ENCODE measurements at places on chromosomes 1 and 21.
A peak's percentile ranks its signal among the peaks of the same experiment; 100 is the strongest.

- DNase-seq: no peak
These were observed 45.1 kb downstream of the LUZP1 start for GRCh38 chr1:23123528-23123927.

DNA sequence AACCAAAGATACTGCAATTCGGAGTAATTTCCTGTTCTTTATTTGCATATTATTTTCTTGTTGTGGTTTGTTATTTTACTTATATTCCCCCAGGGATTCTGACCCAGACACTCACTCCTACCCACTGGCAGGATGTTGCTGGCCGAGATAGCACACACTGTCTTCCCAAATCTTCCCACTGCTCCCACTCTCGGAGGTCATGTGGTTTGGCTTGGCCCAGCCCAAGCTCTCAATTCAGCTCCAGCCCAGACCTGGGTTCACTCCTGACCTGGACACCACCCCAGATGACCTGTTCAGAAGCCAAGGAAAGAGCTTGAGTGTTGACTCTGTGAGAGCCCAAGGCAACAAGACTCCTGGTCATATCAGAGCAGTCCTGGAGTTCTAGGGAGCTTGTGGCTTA, 1.2 kb upstream of the FAM43B start:
- no peak for DNase-seq

DNA sequence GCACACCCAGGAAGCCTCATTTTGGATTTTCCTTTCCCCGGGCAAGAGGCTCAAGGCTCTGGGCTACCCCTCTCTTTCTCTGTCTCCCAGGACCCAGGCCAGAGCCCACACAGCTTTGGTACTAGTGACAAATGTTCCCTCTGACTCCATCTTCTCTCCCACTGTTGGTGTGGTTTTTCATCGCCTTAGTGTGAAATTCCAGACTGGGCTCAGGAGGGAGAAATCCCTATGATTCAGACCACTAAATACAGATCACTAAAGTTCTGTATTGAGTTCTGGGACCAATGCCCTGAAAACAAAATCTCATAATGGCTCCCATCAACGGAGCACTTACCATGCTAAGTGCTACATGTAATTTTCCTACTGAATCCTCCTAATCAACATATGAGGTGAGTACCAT, 26.1 kb downstream of the IQGAP3 start:
- DNase-seq: no peak

DNA sequence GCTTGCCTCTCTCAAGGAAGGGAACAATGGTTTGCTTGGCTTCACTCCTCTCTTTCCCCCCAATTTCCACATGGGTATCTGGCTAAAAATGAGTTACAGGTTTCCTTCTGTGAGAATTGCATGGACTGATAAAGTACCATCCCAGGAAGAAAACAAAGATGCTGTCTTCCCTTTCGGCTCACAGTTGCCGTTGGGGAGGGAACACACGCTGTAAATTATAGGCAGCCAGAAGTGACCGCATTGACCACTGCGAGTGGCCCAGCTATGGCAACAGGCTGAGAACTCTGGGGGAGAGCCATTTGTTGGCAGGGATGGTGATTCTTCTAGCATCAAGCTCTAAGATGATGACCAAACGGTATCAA, 2.9 kb downstream of the RUNX1 start:
- no peak for DNase-seq

DNA sequence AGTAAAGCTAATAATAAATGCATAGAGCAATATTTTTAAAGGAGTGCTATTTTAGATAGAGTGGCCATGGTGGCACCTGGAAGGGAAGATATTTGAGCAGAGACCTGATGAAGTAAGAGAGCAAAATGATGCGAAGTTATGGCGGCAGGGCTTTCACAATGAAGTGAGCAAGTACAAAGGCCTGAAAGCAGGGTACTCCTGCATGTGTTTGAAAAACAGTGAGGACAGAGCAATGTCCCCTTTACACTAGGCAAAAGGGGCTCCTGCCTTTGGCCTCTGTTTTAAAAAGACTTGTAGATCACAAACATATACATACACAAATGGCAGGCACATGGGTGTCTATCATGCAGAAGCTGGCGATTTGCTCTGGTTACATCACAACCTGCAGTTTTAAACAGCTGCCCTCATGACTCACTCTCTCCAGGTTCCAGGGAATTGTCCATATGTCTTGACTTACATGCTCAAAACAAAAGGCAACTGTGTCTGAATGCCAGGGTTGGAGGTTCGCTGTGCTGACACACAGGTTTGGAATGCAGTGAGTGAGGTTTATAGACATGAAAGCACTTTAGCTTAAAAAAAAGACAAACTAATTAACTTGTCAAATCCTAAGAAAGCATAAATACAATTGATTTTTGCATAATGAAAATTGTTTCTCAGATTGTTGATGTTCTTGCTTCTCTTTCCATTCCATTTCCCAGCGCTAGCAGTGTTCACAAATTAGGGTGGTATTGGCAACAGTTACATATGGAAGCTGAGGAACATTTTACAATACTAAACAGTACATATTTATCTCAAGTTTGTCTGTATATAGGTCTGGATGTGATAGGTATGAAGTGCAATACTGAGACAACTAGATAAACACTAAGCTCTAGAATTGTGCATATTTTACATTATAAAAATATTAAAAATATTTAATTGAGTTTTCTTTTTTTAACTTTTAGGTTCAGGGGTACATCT, 313.9 kb downstream of the BARHL2 start:
- peak; percentile 94 for DNase-seq

- DNase-seq: no peak
These were observed 27.4 kb downstream of the URB2 start for GRCh38 chr1:229653420-229653819.

DNA sequence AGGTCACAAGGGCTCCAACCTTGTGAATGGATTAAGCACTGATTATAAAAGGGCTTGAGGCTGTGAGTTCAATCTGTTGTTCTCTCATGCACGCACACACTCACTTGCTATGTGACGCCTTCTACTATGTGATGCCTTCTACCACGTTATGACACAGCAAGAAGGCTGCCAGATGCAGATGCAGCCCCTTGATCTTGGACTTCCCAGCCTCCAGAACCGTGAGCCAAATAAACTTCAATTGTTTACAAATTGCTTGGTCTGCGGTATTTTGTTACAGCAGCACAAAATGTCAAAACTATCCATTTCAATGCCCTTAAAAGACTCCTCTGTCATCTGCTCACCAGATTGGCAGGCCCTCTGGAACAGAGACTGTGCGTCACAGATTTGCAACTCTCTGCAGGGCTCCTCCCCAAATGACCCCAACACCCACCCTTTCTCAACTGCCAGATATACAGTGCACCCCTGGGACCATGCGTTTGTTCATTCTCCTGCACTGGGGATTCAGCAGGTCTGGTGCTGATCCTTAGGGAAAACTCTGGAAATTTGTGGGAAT, 47.8 kb upstream of the KANK4 start:
- DNase-seq: no peak

DNA sequence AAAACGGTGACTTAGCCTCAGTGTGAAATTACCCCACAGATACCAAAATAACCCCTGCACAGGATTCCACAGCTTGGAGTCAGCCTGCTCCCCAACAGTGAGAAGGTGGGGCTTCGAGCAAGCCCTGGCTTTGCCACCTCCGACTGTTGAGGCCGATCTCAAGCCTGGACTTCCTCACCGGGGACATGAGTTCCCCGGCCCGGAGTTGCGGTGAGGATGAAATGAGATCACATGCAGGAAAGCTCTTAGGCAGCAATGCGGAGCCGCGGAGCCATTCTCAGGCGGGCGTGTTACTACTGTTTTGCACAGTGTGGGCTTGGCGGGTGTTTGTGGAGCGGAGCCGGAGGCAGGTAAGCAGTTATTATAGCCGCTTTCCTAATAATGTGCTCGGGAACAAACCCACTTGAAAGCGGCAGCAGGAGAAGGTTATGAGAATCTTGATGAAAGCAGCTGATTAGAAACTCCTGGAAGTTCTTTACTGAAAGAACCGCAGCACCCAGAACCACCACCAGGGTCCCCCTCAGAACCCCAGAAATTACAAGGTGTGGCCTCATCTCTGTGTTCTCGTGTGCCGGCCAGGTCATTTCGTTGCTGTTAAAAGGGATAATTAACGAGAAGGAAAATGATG, 3.9 kb upstream of the CLSTN1 start:
- DNase-seq: no peak

GRCh38 chr1:155061381-155062150, 2.0 kb upstream of the EFNA4 start:
- DNase-seq: peak; percentile 77

DNA sequence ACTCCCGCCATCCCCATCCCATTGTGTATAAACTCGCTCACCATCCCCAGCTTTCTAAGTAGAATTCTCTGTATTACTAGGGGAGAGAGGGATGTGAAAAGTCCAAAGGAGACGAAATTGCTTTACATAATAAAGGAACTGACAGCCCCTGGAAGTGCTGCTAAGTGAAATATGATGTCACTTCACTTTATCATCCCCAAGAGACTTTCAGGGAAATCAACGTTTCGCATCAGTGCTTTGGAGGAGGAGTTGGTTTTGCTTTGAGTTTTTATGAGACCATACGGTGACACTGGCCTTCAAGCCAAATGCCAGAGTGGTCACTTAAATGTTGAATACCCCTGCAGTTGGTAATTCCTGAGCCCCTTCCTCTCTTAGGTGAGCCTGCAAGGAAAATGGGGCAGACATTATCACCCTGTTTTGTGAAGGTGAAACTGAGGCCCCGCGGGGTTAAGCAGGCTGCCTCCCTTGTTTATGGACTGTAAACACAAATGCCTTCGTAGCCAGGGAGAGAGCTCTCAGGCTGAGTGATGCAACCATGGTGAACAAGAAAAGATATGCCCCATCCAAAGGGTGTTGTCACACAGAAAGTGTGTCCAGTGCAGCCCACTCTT, 58.4 kb upstream of the KAZN start:
- no peak for DNase-seq

GRCh38 chr1:12616709-12617373, 1.2 kb downstream of the DHRS3 start:
- DNase-seq: no peak

GRCh38 chr1:8589571-8589970, 227.9 kb downstream of the RERE start:
- no peak for DNase-seq

DNA sequence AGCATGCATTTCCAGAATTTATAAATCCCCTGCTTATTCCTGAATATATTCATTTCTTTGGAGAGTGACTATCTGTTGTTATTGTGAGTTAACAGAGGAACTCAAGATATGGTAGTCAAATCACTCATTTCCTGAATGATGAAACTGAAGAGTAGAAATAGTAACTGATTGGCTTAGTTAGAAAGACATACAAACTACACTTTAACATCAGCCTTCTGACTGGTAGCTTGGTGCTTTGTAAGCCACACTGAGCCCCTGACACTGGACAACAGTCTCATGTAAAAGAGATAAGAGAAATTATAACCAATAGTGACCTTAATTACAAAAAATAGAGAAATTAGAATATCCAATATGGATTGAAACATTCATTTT, 4.8 kb downstream of the GBP7 start:
- DNase-seq: no peak

- DNase-seq: no peak
These were observed 143.8 kb downstream of the DUSP10 start for GRCh38 chr1:221598122-221598521.

DNA sequence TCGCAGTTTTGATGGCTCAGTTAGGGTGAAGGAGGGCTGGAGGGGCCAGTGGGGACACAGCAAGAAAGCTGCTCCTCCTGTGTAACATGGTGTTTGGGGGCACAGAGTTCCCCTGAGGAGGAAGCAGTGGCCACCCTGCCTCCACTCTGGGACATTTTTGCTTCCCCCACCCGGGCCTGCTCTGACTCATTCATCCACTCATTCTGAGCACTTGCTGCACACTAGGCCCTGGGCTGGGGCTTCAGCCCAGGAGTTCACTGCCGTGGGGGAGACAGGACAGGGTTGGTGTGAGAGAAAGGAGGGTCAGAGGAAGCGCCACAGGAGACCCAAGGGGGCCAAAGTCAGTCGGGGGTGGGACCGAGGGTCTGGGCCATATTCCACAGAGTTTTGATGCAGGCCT, 41.4 kb upstream of the ACOT11 start:
- DNase-seq: no peak

- no peak for DNase-seq
These were observed 53.2 kb downstream of the PRKCZ start for GRCh38 chr1:2103266-2103900.

Measured in amniotic epithelial cell (primary cell).